Liver (tissue), 10 donors: ENCODE measurements at places on chromosomes 3 and 15. TPM values are rescaled to one million over a fixed set of nuclear protein-coding genes. Genes with fewer than 3 reads are reported as not detected.

The PRICKLE2 gene
- 8.0 TPM for total RNA-seq

The TNFAIP8L3 gene
- total RNA-seq, result 1.3 TPM

The GP5 gene
- 3.3 TPM for total RNA-seq

The PARP15 gene
- total RNA-seq, result 2.8 TPM

The SNX22 gene
- 2.2 TPM for total RNA-seq

GRCh38 chr3:194423317-194423716 is 24.3 kb upstream of the GP5 start:
- peaks cover 27% of the 10 kb centered on the region for H3K36me3 ChIP-seq
- no peak overlapping the region for H3K4me3 ChIP-seq
- H3K27me3 ChIP-seq, result no peaks in the 10 kb centered on the region
- H3K27ac ChIP-seq, result no peak overlapping the region
- H3K4me1 ChIP-seq, result no peaks in the 10 kb centered on the region

DNA sequence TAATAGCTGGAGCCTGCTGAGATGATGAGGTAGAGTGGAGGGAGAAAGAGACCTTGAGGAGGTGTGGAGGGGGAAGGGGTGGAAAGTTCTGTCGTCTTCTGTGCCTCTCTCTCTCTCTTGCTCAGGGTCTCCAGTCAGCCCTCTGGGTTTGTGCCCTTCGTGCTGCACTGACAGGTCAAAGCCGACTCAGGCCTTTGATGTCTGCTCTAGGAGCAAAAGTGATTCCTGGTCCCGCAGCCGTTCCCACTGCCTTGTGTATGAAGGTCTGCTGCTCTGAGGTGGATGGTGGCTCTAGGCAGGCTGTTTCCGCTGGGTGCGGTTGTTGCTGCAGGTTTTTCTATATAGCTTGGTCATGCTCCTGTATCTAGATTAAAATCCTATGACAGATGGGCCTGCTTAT is 89.4 kb downstream of the IGF1R start:
- H3K27ac ChIP-seq, result no peak overlapping the region
- no peak for DNase-seq
- H3K27me3 ChIP-seq, result no peaks in the 10 kb centered on the region
- H3K4me1 ChIP-seq, result no peaks in the 10 kb centered on the region
- no peak overlapping the region for H3K4me3 ChIP-seq

- no peaks in the 10 kb centered on the region for H3K27me3 ChIP-seq
- no peak for DNase-seq
- H3K36me3 ChIP-seq, result no peaks in the 10 kb centered on the region
- H3K4me3 ChIP-seq, result no peak overlapping the region
Observed at GRCh38 chr3:170536712-170537111, 49.2 kb downstream of the SLC7A14 start.

DNA sequence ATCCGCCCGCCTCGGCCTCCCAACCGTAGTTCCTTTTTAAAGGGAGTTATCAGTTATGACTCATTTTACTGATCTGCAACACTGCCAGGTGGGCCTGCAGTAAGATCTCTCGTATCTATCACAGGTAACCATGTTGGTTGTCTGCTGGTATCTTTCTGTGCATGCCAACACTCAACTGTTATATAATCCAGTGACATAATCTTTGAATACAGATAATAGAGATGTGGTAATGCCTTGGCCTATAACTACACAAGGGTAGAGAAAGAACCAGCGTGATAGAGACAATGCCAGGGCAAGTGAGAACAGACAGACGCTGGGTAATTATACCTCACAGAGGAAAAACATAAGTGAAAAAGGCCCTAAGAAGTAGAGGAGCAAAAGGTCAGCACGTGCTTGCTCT is 11.0 kb upstream of the ARPP19 start:
- no peaks in the 10 kb centered on the region for H3K27me3 ChIP-seq
- H3K4me3 ChIP-seq, result no peak overlapping the region
- H3K27ac ChIP-seq, result no peak overlapping the region
- no peak for DNase-seq
- H3K4me1 ChIP-seq, result no peaks in the 10 kb centered on the region
- H3K36me3 ChIP-seq, result peaks cover 8% of the 10 kb centered on the region

- H3K4me3 ChIP-seq, result no peak overlapping the region
- no peak overlapping the region for H3K27ac ChIP-seq
- H3K27me3 ChIP-seq, result no peaks in the 10 kb centered on the region
- DNase-seq, result no peak
Observed at GRCh38 chr3:89303701-89304100, 196.3 kb downstream of the EPHA3 start.

GRCh38 chr15:47670365-47670764 is 46.9 kb upstream of the SEMA6D start:
- no peaks in the 10 kb centered on the region for H3K27me3 ChIP-seq
- H3K36me3 ChIP-seq, result no peaks in the 10 kb centered on the region
- no peak for DNase-seq
- no peak overlapping the region for H3K27ac ChIP-seq
- peaks cover 2% of the 10 kb centered on the region for H3K4me1 ChIP-seq

DNA sequence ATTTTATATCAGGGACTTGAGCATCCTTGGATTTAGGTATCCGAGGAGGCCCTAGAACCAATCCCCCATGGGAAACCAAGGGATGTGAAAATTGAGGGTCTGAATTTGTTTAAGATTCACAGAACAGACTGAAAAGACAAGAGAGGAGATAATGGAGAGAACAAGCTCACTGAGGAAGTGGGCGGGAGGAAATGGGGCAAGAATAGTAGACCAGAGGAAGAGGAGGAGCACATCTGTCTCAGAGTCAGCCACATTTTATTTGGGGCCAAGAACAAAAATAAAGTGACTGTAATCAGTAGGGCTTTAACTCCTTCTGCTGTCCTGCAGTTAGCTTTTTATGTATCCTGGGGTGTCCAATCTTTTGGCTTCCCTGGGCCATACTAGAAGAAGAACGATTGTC is 63.8 kb downstream of the BLM start:
- no peaks in the 10 kb centered on the region for H3K27me3 ChIP-seq
- no peak for DNase-seq
- no peak overlapping the region for H3K4me3 ChIP-seq
- H3K4me1 ChIP-seq, result no peaks in the 10 kb centered on the region
- no peak overlapping the region for H3K27ac ChIP-seq
- no peaks in the 10 kb centered on the region for H3K36me3 ChIP-seq

DNA sequence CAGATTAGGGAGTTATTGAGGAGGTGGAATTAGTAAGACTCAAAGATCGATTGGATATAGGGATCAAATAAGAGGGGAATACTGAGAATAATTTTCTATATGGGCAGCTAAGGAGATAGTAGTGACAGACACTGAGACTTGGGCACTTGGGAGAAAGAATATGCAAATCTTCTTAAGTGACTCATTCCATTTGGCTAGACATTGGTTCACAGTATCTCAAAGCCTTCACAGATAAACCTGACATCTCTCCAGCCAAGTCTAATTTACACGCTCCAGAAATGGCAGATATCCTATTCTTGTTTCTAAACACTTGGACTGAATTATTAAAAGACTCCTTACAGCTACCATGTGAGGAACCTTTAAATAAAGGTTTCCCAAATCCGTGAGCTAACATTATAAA is 104.6 kb upstream of the ADAMTS9 start:
- DNase-seq, result no peak
- H3K27ac ChIP-seq, result no peak overlapping the region
- H3K4me3 ChIP-seq, result no peak overlapping the region
- H3K27me3 ChIP-seq, result no peaks in the 10 kb centered on the region
